ENCODE measurements at places on chromosomes 7 and 10.
A peak's percentile ranks its signal among the peaks of the same experiment; 100 is the strongest.

DNA sequence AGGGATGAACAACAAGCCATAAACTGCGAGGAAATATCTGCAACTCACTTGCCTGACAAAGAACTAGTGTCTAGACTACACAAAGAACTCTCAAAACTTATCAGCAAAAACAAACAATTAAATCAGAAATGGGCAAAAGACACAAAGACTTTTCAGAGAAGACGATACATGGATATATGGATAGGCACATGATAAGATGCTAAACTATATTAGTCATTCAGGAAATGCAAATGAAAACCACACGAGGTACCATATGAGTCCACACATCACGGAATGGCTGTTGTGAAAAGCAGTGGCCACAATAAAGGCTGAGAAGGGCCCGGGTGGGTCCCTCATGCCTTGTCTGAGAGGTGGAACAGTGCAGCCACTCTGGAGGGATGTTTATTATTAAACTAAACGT lies 267.8 kb downstream of the WDR37 start:
- DNase-seq = no peak

DNA sequence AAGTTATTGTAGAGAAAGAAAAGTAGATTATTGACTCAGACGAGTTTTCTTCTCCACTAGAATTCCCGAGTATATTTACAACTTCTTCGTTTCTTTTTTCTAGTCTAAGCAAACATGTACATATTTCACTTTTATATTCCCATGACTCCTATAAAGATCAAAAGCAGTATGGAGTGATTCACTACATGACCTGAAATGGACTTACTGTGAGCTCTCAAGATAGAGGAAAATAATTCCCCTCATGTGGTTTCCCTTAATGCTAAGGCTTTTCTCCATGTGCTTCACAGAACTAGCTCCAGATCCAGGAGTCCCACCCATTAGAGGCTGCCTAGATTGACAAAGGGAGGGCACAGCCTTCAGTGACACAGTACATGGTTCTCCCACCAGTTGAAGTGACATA lies 823.1 kb upstream of the LRRTM3 start:
- no peak for DNase-seq

DNA sequence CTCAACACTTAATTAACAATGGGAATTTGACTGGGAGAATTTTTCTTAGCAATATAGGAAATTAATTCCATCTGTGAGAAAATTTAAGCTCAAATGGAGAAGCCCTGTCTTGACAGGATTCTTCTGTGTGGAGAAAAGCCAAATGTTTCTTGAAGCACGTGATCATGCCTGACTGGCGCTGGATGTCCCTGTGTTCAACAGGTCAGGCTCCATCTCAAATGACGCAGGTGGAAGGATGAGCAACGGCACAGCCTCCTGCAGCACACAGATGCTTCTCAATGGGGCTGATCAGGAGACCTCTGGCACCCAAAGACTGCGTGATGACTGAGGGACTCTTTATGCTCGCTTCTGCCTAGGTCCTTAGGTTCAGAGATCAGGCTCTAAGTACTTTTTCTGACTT lies 143.8 kb downstream of the RSU1 start:
- DNase-seq = no peak

DNA sequence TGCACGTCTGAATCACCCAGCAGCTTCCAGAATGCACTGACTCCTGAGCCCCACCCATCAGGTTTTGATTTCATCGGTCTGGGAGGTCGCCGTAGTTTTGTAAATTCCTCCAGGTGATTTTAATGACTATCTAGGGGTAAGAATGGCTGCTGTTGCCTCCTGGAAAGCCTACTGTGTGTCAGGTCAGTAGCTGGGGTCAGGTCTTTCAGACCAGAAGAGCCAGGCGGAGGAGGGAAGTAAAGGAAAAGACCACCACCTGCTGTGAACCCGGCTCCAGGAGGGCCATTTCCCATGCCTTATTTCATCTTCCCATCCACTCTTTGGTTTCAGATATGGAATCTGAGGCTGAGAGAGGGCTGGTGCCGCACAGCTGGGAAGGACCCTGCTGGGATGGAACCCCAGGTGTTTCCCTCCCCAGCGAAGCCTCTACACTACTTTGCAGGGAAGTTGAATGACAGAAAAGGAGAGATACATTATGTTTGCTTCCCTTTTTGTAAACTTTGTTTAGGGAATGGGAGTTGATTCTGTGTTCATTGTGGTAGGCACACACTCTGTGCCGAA lies 19.8 kb downstream of the ADAMTS14 start:
- DNase-seq = no peak

GRCh38 chr10:50988792-50989191 lies 85.5 kb upstream of the PRKG1 start:
- DNase-seq = no peak

DNA sequence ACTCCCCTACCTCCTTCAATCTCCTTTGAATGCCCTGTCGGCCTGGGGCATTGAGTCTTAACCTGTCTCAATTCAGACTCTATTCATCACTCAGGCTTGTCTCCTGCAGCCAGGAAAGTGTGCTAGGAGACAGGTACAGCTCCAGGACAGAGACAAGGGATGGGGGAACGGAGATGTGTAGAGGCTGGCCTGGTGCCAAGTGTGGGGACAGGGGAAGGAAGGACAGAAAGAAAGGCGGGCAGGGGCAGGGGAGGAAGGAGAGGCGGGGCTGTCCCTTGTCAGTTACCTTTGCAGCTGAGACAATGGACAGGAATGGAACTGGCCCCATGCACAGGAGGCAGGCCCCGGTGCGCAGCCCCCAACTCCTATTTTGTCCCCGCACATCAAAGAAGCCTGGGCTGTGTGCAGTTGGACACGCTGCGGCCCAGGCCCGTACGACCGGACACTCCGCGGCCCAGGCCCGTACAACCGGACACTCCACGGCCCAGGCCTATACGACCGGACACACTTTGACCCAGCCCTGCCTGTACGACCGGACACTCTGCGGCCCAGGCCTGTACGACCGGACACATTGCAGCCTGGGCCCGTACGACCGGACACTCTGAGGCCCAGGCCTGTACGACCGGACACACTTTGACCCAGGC lies 36.9 kb downstream of the CHST15 start:
- no peak for DNase-seq

DNA sequence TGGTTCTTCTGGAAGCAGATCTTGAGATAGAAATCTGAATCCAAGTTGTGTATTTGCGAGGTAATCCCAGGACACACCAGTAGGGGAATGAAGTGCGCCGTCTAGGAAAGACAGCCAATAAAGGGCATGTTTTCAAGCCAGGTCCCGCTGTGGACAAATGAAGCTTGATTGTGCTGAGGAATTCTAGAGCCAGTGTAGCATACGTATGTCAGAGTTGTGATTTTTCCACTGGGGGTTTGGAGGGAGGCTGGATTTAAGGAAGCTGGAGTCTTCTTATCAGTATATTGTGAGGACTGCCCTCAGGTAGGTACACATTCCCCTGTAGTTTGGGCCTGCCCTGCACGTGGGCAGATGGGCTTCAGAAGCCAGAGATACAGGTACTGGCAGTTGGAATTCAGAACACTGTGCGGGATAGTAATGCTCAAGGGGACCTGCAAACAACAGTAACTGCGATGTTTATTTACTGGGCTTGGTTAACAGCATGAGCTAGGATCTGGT lies 50.9 kb downstream of the GALNT11 start:
- no peak for DNase-seq

DNA sequence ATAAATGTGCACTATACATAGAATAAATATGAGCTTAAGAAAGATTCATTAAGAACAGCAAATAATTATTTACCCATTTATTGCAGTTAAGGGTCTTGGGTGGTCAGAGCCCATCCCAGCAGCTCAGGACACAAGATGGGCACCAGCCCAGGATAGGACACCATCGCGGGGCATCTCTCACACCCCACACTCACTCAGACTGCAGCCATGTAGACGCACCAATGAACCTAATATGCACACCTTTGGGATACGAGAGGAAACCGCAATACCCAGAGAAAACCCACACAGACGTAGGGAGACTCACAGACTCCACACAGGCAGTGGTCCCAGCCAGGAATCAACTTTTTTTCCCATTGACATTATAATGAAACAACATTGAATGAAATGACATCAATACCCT lies 36.0 kb downstream of the CARD11 start:
- no peak for DNase-seq

DNA sequence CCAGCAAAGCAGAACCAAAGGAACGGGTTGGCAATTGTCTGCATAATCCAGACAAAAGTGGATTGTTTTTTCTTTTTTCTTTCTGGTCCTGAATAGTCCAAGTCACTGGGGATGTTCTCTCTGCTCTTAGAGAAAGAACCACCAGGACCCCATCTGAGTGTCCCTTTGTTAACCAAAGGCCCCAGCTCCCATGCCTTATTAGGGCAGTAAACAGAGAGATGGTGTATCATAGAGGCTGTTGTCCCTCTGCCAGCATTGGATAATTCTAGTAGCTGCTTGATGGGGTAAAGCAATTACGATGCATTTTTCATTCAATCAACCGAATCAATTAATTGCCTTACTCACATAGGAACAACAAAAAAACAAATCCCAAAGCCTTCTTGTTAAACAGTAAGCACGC lies 213.0 kb downstream of the BUB3 start:
- DNase-seq = no peak

DNA sequence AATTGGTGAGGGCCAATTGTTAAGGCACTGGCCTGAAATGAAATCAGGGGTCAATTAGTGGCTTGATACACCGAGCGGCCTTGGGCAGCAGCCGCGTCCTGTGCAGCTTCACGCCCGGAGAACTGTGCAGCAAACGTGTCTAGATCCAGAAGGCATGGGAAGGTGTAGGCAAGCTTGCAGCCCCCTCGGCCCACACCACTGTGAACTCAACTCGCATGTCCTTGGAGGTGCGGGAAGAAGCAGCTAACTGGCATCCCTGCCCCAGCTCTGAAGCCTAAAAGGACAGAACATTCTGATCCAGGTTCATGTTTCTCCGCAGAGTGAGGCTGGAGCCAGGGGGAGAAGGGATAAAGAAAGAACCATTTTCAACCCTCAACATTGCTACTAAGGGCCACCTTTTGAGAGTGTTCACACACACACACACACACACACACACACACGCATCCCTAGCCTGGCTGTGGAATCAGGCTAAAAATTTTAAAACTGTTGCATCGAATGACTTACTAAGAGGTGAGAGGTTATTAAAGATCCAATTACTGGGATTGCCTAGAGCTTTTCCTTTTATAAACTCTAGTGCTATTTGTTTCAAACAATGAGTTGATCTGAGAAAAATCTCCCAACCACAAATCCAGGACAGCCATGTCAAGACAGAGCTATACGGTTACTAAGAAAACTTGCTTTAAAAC lies 104.0 kb downstream of the PARP12 start:
- DNase-seq = no peak

DNA sequence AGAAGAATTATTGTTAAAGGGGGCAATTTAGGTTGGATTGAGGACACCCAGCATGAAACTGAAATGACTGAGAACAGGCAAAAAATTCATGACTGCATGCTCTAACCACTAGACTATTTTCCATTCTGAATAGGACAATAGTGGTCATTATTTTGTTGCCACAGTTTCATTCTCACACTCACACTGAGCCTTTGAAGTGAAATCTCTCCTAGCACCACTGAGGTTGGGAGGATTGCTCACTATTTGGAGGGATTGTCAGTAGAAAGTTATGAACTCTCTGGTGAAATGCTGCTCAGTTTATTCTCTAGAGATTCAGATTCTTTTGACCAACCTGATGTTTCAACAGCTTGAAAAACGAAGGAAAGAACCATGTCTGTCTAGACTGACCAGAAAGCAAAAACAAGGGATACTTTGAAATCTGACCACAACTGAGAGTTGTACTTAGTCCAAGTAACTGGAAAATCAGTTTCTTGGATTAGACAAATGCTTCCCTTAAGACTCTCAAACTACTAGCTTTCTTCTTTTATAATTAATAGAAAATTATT lies 191.2 kb downstream of the DYNC1I1 start:
- no peak for DNase-seq

GRCh38 chr7:5699467-5700384 lies 81.7 kb downstream of the RNF216 start:
- DNase-seq = peak; percentile 37

- DNase-seq = no peak
These were observed 59.8 kb downstream of the BTAF1 start for GRCh38 chr10:91983416-91983815.

GRCh38 chr10:97757471-97757870 lies 14.3 kb downstream of the SFRP5 start:
- DNase-seq = no peak

DNA sequence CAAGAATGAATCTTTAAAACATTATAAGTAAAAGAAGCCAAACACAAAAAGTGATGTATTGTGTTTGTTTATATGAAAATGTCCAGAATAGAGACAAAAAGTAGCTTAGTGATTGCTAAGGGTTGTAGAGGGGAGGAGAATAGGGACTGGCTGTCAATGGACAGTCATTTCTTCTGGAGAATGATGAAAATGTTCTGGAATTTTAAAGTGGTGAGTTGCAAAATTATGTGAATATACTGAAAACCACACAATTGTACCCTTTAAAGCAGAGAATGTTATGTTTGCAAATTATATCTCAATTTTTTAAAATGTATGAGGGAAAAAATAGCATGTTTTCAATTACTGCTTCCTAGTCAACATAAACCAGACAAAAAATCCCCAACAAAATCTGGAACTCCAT lies 174.2 kb downstream of the KMT2E start:
- DNase-seq = no peak

DNA sequence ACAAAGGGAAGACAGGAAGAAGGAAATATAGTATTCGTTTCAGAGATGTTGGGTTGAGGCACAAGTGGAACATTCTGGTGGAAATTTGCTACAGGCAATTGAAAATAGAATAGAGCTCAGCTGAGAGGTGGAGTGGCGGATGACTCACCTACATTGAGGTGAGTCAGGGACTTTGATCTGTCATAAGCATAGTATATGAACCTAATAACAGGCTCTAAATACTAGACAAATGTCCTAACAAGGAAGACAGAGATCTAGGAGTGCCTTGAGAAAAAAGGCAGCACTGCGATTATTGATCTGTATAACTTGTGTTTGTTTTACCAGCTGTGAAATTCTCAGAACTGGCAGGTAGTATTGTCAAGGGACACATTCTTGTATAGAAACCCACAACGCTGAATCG lies 907 bp upstream of the IFRD1 start:
- DNase-seq = no peak

Data from NCI-H526 (cell line).